ENCODE measurements at places on chromosomes 16 and 17.

GRCh38 chr16:30829130-30830071, 42.4 kb upstream of the ZNF629 start:
- no peak for DNase-seq

GRCh38 chr16:71649704-71650103, 23.7 kb downstream of the MARVELD3 start:
- DNase-seq: no peak

DNA sequence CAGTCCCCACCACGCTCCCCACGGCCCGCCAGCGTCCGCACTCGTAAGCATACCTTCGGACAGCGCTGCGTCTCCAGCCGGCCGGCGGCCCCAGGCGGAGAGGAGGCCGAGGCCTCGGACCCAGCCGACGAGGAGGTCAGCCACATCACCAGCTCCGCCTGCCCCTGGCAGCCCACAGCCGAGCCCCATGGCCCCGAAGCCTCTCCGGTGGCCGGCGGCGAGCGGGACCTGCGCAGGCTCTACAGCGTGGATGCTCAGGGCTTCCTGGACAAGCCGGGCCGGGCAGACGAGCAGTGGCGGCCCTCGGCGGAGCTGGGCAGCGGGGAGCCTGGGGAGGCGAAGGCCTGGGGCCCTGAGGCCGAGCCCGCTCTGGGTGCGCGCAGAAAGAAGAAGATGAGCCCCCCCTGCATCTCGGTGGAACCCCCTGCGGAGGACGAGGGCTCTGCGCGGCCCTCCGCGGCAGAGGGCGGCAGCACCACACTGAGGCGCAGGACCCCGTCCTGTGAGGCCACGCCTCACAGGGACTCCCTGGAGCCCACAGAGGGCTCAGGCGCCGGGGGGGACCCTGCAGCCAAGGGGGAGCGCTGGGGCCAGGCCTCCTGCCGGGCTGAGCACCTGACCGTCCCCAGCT, 4.9 kb downstream of the TPSG1 start:
- no peak for DNase-seq

DNA sequence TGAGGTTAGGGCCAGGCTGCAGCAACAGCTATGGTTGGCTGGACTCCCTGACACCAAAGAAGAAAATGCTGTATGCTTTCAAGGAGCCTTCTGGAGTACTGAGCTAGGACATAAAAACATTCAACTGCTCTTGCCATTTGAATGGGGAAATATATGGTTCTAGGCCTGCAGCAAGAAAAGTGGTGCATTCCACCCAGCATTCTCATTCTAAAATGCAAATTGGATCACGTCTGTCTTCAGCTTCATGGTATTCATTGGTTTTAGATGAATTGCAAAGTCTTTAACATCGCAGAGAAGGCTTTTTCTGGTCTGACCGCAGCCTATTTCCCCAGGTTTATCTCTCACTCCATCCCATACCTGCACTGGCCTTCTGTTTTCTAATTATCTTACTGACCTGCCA, 27.1 kb upstream of the SOX9 start:
- DNase-seq: no peak

GRCh38 chr16:50567651-50568050, 19.5 kb downstream of the NKD1 start:
- no peak for DNase-seq
